ENCODE measurements at places on chromosomes 7 and 10. TPM values are rescaled to one million over a fixed set of nuclear protein-coding genes. Genes with fewer than 3 reads are reported as not detected.
A peak's percentile ranks its signal among the peaks of the same experiment; 100 is the strongest.

- peak; percentile 16 for DNase-seq
Measured at GRCh38 chr10:6039711-6040110, 22.5 kb downstream of the IL2RA start.

DNA sequence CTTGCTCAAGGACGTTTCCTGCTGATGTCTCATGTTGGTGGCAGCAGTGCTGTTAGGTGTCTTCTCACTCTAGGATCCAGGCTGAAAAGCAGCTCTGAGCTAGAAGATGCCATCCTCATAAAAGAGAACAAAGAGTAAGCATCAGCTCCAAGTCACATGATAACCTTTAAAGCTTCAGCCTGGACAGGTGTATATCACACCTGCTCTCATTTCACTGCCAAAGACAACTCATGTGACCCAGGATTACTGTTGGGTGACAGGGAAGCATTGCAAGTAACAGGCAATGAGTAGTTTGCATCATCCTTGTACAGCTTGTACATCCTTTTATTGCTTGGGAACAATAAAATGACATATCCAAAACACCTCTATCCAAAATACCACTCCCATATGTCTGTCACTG, 423.4 kb upstream of the DPP6 start:
- DNase-seq: no peak

DNA sequence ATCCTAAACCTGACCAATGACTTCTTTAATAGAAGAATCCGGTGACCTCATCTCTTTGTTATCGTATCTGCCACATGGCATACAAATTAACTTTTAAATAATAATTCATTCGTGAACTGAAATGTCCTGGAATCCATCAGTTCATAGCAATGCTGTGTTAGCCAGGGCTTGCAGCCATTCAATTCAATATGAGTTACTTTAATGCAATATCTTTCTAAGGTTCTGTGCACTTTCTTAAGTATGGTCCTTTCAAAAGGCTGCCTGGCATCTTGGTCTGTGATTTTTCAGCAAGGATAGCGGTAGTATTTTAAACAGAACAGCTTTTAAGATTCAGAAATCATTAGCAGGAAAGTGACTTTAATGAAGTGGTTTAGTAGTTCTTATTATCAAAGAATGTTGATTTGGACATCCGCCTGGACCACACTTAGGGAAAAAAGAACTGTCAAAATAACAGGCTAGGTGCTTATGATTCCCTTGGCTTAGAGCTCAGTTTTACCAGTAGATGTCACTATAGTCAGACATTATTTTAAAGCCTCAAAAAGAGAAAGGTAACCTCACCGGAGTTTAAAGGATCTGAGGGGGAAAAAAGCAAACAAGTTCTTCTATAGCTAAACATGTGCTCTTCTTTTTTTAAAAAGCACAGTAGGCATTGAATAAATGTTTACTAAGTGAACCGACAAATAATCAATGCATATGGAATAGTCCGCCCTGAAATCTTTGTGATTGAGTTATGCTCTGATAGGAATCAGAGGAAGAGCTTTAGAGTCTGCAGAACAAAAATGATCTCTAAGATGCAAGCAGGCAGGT, 22.7 kb downstream of the SLC35G1 start:
- no peak for DNase-seq

DNA sequence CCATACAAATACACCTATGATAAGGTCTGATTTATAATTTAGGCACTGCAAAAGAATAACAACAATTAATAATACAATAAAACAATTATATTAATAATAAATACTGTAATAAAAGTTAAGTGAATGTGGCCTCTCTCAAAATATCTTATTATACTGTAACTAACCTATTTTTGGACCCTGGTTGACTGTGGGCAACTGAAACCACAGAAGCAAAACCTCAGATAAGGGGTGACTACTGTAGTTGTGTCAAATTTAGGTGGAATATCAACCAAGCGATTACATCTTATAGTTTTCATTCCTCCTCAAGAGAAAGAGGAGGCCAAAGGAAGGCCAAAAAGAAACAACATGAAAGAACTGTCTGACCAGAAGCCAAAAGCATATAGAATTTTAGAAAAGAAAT, 103.9 kb downstream of the SKAP2 start:
- DNase-seq: no peak

GRCh38 chr7:19097165-19098055, 20.0 kb downstream of the TWIST1 start:
- no peak for DNase-seq

GRCh38 chr10:112082120-112082519, 101.4 kb downstream of the GPAM start:
- DNase-seq: no peak

GRCh38 chr7:2613098-2613930, 18.5 kb upstream of the TTYH3 start:
- no peak for DNase-seq

DNA sequence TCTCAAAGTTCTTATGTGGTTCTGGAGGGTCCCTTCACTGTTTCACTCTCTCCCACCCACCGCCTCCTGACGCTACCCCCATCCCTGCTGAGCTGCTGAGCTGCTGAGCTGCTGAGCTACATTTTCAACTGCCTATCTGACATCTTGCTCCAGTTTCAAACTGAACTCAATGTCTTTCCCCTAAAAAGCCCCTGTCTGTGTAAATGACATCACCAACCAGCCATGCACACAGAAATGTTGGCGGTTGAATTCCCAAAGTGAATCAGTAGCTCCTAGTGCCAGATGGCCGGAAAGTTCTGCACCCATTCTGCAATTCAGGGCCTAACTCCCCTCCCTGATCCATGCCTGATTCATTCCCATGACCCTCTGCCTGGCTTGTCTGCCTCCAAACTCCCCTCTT, 71.2 kb downstream of the WNT2 start:
- DNase-seq: no peak

- DNase-seq: no peak
Measured at GRCh38 chr7:80444811-80445210, 67.1 kb downstream of the GNAT3 start.

DNA sequence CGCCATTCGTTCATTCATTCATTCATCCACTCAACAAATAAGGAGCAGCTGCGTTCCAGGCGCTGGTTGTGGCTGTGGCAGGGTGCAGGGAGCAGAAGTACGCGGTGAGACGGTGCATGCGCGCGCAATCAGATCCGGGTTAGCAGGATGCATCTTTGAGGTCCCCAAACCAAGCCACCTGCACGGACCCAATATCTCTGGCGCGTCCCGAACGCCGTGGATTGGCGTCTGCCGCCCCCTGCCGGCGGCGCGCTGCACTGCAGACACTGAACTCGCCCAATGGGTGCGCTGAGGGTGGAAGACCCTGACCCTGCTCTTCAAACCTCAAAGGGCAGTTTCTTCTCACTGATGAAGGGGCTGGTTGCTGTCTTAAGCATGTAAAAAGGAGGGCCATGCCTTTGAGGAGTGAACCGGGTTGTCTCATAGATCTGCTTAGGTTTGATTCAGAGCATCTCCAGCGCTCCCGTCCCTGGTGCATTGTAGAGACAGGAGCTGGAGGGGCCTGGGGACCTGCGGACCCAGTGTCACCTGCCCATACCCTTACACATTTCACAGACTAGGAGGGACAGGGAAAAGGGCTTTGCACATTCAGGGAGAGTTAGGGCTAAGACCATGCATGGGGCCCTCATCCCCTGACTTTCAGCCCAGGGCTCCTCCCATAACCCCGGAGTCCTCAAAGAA, 102.5 kb downstream of the RAMP3 start:
- peak; percentile 93 for DNase-seq

GRCh38 chr7:131861620-131862346, 305.4 kb upstream of the PODXL start:
- no peak for DNase-seq

GRCh38 chr7:90945104-90945787, 319.0 kb upstream of the FZD1 start:
- DNase-seq: no peak

- no peak for DNase-seq
Measured at GRCh38 chr10:110781139-110781538, 90.6 kb upstream of the PDCD4 start.

DNA sequence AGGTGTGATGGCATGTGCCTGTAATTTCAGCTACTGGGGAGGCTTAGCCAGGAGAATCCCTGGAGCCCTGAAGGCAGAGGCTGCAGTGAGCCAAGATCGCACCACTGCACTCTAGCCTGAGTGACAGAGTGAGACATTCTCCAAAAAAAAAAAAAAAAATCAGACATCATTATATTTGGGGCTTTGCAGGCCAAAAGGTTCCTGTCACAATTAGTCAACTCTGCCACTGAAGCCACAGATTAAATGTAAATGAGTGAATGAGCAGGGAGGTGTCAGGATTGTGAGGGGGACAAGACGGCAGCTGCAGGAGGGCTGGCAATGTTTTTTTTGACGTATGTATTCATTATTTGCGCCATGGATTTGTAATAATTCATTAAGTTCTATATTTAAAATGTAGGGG, 3.3 kb downstream of the ZNF33B start:
- DNase-seq: no peak

GRCh38 chr7:128136215-128136597, 104.9 kb upstream of the LEP start:
- no peak for DNase-seq

- no peak for DNase-seq
Measured at GRCh38 chr7:2123360-2123759, 109.4 kb downstream of the MAD1L1 start.

DNA sequence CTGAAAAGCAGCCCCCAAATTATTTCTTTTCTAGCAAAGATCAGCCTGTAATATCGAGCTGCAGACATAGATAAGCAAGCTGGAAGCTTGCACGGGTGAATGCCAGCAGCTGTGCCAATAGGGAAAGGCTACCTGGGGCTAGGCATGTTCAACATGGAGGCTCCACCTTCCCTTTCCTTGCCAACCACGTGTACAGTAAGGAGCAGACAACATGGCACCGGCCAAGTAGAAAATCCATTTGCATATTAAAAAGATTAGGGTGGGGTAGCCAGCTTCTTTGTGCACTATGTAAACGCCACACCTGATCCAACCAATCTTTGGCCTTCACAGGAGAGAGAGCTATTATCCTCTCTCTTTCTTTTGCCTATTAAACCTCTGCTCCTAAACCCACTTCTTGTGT, 56.7 kb upstream of the SEPHS1 start:
- DNase-seq: peak; percentile 30

DNA sequence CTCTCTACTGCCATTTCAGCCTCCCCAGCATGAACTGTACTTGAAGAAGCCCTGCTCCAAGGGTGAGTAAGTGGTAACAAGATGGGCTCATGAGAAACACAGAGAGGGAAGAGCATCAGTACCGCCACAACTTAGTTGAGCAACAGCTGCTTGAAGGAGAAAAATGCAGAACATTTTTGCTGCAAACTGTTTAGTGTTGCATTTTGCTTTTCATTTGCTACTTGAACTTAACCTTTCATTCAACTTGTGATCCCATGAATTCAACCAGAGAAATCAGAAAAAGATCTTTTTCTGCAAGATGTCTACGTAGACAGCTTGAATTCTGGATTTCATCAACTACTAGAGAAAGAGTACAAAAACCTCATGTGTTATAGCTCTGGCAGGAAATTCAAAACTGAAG, 40.7 kb downstream of the ANK3 start:
- DNase-seq: no peak

GRCh38 chr10:1344846-1345245, 288.7 kb downstream of the WDR37 start:
- no peak for DNase-seq

DNA sequence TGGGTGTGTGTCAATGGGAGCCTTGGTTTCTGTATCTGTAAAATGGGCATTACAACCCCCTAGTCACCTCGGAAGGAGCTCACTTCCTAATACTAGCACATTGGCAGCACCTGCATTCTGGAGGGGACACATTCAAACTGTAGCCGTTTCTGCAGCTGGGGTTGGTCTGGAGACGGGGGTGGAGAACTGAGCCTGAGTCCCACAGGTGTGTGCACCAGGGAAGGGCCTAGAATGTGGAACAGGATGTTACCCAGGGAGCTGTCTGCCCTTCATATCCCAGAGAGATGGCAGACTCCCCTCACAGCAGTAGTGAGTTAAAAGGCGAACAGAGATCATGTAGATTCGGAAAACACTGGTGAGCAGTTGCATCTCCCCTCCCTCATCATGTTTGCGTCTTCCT, 272.8 kb upstream of the ZNF32 start:
- DNase-seq: no peak

DNA sequence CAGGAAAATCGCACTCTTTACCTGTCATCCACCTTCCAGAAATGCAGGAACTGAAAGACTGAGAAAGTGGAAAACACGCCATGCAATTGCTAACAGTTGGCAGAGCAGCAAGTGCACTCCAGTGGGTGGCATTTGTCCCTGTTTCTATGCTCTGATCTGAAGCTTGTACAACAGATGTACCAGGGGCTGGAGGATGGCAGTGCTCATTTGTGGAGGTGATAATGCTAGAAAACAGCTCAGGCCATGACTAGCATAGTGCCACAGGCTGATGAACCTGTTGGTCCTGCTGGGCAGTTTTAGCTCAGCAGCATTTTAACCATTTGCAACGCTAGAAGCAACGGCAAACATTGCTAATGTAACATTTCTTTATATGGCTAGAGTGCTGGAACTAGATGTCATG, 199.9 kb upstream of the NRP1 start:
- DNase-seq: no peak

DNA sequence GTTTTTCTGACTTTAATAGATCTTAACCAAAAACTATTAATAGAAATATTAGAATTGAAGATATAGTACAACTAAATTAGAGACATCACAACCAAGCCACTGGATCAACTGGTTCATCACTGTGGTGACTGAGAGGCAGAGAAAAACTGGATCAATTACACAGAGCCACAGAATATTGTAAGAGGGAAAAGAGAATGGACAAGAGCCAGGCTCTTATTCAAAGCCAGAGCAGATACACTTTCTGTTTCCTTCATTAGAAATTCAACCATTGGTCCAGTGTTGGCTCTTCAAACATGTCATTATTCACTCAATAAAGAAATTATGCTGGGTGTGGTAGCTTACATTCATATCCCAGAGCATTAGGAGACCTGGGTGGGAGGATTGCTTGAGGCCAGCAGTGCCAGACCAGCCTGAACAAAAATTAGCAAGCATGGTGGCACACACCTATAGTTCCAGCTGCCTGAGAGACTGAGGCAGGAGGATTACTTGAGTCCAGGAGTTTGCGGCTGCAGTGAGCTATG, 295.1 kb downstream of the NEBL start:
- no peak for DNase-seq

The LLCFC1 gene
- not detected for total RNA-seq

The KCNH2 gene
- 0.32 TPM for total RNA-seq

The THSD7A gene
- 6.0 TPM for total RNA-seq

The MRPS16 gene
- total RNA-seq: 91.7 TPM

The HYAL4 gene
- not detected for total RNA-seq

The ZNF273 gene
- 2.1 TPM for total RNA-seq

The EFCAB10 gene
- not detected for total RNA-seq

The C10orf105 gene
- total RNA-seq: 0.22 TPM

The TMUB1 gene
- 31.9 TPM for total RNA-seq

The SPDYE11 gene
- not detected for total RNA-seq

The CLIP2 gene
- total RNA-seq: 12.5 TPM

The ITPRID1 gene
- not detected for total RNA-seq

The TMEM26 gene
- 1.4 TPM for total RNA-seq

Measured in mesenteric fat pad (tissue), 1 donor.